Common myeloid progenitor, CD34-positive (primary cell): ENCODE measurements at places on chromosomes 2 and 18.

- no peak for DNase-seq
These were observed 40.2 kb upstream of the NEB start for GRCh38 chr2:151774506-151774905.

- no peak for DNase-seq
These were observed 65.6 kb downstream of the EMX1 start for GRCh38 chr2:72982781-72983499.

DNA sequence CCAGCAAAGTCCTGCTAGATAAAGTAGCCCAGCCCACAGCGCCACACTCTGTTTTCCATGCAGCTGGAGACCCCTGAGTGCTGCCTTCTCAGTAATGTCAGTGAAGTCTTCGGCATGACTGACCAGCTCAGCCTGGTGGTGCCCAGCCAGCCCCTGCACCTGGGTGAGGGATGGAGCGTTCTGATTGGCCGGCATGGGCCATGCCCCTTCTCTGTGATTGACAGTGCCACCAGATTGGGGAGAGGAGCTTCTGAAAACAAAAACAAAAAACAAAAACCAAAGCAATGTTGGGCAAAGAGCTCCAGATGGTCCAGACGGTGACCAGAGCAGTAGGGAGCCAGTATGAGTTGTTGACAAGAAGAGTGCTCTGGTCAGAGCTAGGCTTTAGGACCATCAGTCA is 122.6 kb downstream of the DYSF start:
- no peak for DNase-seq

- no peak for DNase-seq
These were observed 856 bp downstream of the ACAA2 start for GRCh38 chr18:49812286-49813068.

- no peak for DNase-seq
These were observed 44.5 kb upstream of the MAP4K3 start for GRCh38 chr2:39481611-39482010.

- no peak for DNase-seq
These were observed 182.0 kb upstream of the TRIB2 start for GRCh38 chr2:12534646-12535263.

DNA sequence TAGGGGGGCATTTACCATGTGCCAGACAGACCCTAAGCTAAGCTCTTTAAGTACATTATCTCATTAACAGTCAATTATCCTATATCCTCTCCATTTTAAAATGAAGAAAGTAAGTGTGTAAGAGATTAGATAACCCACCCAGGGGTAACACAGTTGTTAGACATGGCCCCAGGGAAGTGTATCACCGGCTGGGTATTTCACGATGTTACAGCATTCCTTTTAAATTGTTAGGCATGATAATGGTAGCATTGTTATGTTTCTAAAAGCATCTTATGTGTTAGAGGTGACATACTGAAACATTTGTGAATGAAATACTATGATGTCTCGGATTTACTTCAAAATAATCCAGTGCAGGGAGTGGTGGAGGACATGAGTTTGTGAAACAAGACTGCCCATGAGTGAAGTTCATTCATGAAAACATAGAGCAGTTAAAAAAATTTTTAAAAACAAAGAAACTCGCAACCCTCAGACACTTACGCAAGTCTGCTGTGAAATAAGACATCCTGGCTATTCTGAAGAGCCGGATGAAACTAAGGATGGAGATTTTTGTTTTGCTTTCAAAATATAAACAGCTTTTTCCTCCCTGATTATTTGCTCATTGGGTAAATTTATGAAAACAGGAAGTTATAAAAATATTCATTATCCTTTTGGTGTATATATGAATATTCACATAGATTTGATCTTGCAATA is 54.9 kb downstream of the IL1RL2 start:
- no peak for DNase-seq

DNA sequence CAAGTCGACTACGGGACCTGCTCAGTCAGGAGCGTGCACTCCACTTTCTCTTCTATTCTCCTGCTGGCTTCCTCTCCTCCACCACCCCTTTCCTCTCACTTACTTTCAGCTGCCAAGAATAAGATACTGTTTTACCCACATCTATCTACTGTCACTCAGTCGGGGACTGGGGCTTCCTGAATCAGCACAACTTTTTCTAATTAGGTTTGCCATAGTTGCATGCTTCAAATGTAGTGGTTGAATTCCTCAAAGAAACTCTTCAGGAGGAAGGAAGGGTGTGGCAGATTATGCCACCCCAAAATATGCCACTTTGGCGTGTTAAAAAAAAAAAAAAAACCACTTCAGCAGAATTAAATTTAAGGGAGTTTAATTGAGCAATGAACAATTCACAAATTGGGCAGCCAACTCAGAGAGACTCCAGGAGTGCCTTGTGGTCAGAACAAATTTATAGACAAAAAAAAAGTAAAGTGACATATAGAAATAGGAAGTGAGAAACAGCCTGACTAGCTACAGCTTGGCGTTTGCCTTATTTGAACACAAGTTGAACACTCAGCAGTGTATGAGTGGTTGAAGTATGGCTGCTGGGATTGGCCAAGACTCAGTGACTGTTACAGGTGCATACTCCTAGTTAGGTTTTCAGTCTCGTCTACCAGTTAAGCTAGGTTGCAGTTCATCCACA is 32.5 kb upstream of the RMDN2 start:
- DNase-seq: peak; percentile 79

DNA sequence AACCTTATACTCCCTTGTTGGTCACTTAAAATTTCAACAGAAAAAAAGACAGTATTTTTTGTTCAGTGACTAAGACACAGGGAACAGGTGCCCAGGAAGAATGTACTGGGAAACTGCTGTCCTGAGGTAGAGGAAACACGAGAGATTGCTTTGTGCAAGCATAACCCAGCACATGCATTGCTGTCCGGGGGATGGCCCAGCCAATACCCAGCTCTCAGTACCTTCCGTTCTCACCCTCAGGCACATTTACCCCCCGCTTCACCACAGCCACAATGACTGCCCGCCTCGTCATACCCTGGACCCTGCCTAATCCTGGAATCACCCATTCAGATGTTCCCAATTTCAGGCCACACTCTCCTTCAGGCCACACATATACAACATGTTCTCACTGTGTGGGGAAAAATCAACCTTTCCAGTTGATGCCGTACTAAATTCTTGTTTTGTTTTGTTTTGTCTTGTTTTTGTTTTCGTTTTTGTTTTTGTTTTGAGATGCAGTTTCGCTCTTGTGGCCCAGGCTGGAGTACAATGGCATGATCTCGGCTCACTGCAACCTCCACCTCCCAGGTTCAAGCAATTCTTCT is 140.7 kb downstream of the ESCO1 start:
- no peak for DNase-seq

GRCh38 chr2:70144443-70145143 is 46.2 kb downstream of the C2orf42 start:
- DNase-seq: no peak

GRCh38 chr2:43419876-43420275 is 176.0 kb downstream of the THADA start:
- no peak for DNase-seq

DNA sequence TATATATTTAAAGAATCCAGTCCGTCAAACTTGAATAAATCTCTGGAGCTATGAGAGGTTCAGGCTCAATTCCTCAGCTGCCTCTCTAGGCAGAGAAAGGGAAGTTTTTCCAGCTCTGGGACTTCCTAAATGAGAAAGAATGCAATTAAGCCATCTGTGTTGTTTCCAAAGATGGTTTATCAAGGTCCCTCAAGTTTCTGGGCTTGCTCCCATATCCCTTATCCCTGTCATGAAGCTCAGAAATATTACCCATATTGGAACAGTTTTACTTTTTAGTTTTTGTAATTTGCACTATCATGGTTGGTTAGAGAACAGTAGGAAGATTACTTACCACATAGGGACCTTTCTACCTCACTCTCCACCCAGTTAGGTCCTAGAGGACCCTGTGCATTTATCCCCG is 1.4 kb downstream of the CNTNAP5 start:
- DNase-seq: no peak

DNA sequence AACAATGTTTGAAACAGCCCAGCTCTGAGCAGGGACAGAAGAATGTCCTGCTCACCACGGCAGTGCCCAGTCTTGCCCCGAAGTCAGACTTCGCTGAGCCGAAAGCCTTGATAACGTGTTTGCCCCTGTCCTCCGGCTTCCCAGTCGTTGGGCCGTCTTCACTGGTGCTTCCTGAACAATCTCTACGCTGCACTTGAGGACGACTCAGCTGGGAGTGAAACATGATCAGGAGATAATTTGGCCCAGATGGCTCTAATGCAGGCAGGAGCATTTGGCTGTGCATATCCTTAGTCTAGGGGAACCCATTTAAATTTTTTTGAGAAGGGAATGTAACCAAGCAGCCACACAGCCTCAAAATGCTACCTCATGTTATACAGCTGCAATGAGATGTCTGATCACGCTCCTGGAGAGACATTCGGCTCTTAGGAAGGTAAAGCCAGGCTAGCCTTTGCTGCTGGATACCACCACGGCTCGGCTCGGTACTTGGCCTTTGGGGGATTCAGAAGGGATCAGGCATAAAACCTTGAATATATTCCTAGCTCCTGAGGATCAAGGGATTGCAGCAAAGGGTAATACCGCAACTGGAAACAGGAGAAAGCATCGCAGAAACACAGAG is 43.6 kb downstream of the FECH start:
- DNase-seq: no peak

DNA sequence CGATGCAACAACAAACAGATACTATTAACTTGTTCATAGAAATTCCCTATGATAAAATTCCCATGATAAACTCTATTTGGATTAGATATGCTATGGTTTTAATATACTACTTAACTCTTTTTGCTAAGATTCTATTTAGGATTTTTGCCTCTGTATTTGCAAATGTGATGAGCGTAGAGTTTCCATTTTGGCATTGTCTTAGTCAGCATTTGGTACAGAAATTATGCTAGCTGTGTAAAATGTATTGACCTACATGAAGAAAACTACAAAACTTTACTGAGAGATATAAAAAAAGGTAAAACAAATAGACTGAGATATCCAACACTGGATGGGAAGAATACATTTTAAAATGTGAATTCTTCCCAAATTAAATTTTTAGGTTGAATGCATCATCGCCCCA is 29.8 kb upstream of the ARL4C start:
- no peak for DNase-seq

DNA sequence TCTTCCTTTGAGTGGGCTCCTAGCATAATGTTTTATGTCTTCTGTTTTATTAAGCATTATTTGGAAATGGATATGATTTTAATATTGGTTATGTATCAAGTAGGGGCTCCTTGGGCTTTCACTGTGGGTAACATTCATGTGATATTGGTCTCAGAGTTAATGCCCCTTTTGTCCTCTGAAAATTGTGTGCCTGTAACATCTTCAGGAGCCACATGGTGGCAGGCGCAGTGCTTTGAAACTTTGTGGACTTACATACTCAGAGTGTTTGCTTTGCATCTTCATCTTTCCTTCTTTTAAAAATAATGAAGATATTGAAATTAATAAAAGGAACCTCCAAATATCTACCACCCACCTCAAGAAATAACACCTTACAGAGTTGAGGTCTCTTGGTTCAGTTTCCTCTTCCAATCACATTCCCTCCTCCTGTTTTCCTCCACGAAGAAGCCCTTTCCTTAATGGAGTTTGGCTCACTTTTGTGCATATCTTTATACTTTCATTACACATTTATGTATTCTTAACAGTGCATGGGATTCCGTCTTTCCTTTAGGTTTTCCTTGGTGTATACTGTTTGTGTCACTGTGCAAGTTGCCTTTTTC is 73.5 kb downstream of the LIMS1 start:
- peak; percentile 81 for DNase-seq

DNA sequence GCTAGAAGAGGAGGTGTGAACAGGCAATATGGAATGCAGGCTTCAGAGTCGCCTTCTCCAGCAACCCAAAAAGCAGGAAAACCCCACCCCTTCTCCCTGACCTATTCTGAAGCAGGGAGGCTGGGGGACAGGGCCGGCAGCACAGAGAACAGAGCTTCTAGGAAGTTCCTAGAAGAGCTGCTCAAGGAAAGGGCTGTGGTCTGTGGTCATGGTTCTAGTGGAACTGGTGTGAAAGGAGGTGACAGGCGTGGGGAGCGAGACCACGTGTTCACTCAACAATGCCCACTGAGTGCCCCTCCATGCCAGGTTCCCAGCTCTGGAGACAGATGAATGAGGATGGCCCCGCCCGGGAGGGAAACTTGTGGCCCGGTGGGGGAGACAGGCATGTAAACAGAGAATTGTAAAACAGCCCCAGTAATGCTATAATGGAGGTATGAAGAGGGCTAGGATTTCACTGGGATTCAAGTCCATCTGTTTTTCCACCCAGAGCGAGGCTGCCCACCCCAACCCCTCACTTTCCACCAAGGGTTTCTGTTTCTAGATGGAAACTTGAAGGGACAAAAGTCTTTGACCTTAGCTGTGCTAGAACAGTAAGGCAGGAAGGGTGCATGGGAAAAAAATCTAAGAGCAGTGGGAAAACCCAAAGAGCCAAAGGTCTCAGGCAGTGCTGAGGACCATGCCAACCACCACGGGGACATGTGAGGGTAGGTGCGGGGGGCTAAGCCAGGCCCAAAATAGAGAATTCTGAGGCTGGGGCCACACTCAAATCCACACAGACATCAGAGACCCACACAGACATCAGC is 71.8 kb downstream of the TNS1 start:
- peak; percentile 81 for DNase-seq

DNA sequence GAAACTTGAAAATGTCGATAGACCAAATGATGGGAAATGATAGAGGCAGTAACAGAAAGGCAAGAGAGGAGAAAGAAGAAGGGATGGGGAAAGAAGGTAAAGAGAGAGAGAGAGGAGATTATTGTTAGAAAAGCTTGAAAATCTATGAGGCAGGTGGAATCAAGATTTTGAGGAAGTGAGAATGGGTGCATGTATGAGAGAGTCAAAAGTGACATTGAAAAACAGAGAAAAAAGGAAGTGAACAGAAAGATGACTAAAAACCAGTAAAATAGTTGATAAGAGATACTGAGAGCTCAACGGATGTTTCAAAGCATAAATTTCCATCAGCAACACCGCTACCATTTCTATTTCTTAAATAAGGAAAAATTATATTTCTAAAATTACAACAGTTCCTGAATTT is 327.4 kb upstream of the CWC22 start:
- DNase-seq: no peak

DNA sequence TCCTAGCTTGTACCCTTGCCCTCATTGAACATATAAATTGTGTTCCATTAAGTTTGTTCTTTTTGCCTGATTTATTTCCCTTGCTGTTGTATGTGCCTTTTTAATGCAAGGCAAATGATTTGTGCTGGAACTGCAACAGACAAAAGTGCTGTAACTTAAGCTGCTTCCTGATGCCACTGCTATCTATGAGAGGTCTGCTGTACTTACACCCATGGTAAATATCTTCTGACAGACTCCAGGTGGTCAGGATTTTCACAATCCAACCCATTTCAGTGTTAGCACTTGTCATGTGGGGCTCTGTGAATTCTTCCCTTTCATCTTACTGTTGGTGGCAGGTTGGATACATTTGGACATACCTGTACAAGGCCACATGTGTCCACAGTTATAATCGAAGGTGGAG is 63.5 kb downstream of the ARHGAP15 start:
- DNase-seq: no peak

DNA sequence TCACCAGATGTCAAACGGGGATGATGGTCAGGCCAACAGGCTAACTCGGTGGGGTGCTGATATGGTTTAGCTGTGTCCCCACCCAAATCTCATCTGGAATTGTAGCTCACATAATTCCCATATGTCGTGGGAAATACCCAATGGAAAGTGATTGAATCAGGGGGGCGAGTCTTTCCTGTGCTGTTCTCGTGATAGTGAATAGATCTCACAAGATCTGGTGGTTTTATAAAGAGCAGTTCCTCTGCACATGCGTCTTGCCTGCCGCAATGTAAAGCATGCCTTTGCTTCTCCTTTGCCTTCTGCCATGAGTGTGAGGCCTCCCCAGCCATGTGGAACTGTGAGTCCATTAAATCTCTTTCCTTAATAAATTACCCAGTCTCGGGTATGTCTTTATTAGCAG is 74.4 kb upstream of the YWHAQ start:
- no peak for DNase-seq
